ENCODE measurements at places on chromosomes 13 and 19. TPM values are rescaled to one million over a fixed set of nuclear protein-coding genes. Genes with fewer than 3 reads are reported as not detected.

SIGLEC12 gene
- total RNA-seq, result 0.43 TPM

OR4F17 gene
- total RNA-seq, result not detected

LYL1 gene
- 4.8 TPM for total RNA-seq

GZMM gene
- 52.7 TPM for total RNA-seq

ZIK1 gene
- total RNA-seq, result 6.1 TPM

EBI3 gene
- total RNA-seq, result 7.3 TPM

ATP1A3 gene
- total RNA-seq, result 5.9 TPM

MED29 gene
- 19.8 TPM for total RNA-seq

DMKN gene
- 1.1 TPM for total RNA-seq

OCEL1 gene
- 20.1 TPM for total RNA-seq

SYT5 gene
- total RNA-seq, result not detected

KIR2DL4 gene
- total RNA-seq, result not detected

FAM83E gene
- 3.8 TPM for total RNA-seq

KIR2DL1 gene
- total RNA-seq, result not detected

SULT2A1 gene
- total RNA-seq, result not detected

All from activated CD8-positive, alpha-beta T cell treated with anti-CD3 and anti-CD28 coated beads for 36 hours (primary cell).